ENCODE measurements at places on chromosomes 12 and 14.

DNA sequence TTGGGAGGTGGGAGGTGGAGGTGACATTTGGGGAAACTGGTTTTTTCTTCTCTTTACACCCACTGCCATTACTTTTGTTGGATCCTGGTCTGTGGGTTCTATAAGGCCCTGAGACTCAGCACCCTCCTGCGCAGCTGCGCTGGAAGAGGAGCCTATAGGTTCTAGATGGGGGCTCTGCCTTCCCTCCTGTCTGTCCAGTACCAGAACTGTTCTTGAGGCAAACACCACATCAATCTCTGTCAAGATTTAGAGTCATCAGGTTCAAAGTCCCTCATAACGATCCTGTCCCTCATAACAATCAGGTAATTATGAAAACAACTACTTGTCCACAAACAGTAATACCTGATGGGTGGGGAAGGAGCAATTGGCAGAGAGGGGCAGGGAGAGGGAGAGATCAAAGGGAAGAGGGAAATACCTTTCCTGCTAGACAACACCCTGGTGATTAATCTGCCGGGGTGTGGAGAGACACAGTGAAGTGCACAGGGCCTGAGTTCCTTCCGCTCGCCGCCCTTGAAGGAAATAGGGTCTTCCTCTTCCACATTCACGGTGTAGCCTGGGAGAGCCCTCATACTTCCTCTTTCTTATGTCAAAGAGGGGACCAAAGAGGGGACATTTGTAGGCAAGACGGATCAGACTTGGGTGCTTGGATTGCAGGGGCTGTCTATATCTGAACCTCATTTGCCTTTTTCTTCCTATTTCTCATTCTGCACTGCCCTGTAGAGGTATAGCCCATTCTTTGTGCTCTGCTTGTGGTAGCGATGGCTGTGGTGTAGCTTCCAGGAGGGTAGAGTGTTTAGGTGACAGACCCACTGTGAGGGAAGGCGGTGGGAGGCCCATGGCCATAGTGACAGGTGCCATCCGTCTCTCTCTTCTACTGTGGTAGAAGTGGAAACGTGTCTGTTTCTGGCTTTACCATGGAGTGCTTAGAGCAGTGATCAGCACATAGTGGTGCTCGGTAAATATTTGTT lies 12.6 kb downstream of the GPRC5A start:
- no peaks in the 10 kb centered on the region for H3K36me3 ChIP-seq
- H3K27me3 ChIP-seq, result no peaks in the 10 kb centered on the region
- no peak for DNase-seq
- no peak overlapping the region for H3K4me3 ChIP-seq

- no peak for DNase-seq
- peaks cover 20% of the 10 kb centered on the region for H3K4me1 ChIP-seq
- no peak overlapping the region for H3K27ac ChIP-seq
- H3K4me3 ChIP-seq, result no peak overlapping the region
Observed at GRCh38 chr12:49296034-49296835, 1.3 kb downstream of the PRPH start.

GRCh38 chr14:95540236-95540855 lies 5.5 kb downstream of the GLRX5 start:
- no peak overlapping the region for H3K27ac ChIP-seq
- no peak for DNase-seq
- H3K36me3 ChIP-seq, result no peaks in the 10 kb centered on the region

GRCh38 chr14:92866901-92867865 lies 55.8 kb upstream of the CHGA start:
- H3K27ac ChIP-seq, result no peak overlapping the region
- no peaks in the 10 kb centered on the region for H3K36me3 ChIP-seq
- no peak overlapping the region for H3K4me3 ChIP-seq
- no peak for DNase-seq

DNA sequence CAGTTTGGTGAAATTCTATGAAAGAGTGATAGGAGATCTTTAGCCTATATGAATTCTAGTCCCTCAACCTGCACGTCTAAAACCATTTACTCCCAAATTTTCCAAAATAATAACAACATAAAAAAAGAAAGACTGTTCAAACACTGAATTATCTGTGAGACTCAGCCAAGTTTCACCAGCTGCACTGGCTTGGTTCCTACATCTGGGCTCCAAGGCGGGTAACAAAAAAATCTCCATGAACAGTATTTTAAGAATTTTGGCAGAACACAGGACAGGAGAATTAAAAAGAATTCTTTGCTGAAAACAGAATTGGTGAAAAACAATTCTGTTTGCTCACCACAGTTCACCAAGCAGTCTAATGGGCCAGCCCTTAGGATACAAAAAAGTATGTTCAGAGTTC lies 536.8 kb upstream of the ATP2B1 start:
- DNase-seq, result no peak
- no peaks in the 10 kb centered on the region for H3K27me3 ChIP-seq
- H3K36me3 ChIP-seq, result no peaks in the 10 kb centered on the region
- H3K27ac ChIP-seq, result no peak overlapping the region
- no peak overlapping the region for H3K4me3 ChIP-seq

DNA sequence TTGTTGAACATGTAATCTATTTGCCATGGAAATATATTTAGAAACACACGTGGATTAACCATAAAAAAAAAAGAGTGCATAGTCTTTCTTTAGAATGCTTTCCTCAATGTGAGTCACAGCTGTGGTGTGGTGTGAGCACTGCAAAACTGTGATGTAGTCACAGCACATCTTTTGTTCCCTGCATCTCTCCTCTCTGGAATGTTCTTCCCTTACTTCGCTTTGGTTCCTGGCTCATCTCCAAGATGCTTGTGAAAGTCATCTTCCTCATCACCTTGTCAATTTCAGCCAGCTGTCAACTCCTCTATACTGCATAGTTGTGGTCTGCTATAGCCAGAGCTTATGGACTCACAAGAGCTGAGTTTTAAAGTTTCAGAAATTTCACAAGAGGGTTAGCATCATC lies 60.2 kb downstream of the STAB2 start:
- H3K4me1 ChIP-seq, result no peaks in the 10 kb centered on the region
- H3K36me3 ChIP-seq, result no peaks in the 10 kb centered on the region
- no peak for DNase-seq
- H3K27ac ChIP-seq, result no peak overlapping the region
- no peak overlapping the region for H3K4me3 ChIP-seq
